Hypothalamus (tissue), 51 donors: ENCODE measurements at places on chromosomes 6 and 20.

DNA sequence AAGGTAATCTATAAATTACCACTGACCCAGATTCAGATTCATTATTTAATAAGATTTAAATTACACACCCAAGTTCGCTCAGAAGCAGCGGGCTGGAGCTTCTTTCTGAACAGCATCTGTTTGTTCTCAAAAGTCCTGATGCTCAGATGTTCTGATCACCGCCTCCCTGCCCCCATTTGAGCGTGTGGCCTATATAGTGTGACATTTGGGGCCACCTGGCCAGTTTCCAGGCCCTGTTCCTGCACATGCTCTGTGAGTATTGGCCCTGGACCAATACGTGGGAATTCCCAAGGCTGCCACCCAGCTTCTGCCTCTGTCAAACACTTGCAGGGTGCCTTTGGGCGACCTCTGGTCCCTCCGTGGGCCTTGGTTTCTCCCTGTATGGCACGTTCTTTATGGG is 228.8 kb downstream of the TFAP2C start:
- DNase-seq: no peak

DNA sequence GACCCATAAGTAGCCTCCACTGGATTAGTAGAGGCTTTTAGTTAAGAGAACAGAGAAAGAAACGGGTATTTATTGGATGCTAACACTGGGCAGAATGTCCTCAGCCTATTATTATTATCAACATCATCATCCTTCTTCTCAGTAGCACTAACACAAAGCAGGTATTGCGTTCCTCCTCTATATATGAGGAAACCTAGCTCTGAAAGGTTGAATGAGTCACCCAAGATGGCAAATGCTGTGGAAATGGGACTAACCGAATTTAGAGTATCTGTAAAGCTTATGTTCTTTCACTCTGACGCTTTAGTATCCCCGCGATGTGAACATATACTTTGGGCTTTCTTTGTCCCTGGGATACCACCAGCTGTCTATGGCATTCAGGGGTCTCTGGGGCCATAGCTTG is 77.0 kb downstream of the ADTRP start:
- DNase-seq: no peak

GRCh38 chr6:157539900-157540752 is 159.1 kb downstream of the ZDHHC14 start:
- no peak for DNase-seq

- no peak for DNase-seq
Observed at GRCh38 chr6:127481628-127482027, 22.4 kb upstream of the KIAA0408 start.

DNA sequence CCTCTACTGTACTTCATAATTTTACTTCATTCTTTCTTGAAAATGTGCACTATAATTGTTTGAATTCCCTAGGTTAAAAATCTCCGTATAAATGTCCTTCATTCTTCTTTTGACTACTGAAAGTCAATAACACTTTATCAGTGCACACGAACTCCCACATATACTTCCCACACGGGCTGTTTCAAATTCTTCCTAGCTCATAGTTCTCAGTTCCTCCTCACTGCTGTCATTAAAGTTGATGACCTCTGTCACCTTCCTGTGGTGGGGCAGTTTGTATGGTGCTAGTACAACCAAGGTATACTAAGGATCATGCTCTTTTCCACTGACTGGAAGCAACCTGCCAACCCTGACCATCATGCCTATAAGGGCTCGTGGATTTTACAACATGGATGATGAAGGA is 40.0 kb upstream of the CD2AP start:
- DNase-seq: no peak

GRCh38 chr20:58695084-58695722 is 2.6 kb downstream of the NPEPL1 start:
- DNase-seq: no peak

GRCh38 chr6:101394936-101395335 is 1.4 kb downstream of the GRIK2 start:
- DNase-seq: no peak

GRCh38 chr6:24779416-24780016 is 4.8 kb downstream of the GMNN start:
- no peak for DNase-seq

DNA sequence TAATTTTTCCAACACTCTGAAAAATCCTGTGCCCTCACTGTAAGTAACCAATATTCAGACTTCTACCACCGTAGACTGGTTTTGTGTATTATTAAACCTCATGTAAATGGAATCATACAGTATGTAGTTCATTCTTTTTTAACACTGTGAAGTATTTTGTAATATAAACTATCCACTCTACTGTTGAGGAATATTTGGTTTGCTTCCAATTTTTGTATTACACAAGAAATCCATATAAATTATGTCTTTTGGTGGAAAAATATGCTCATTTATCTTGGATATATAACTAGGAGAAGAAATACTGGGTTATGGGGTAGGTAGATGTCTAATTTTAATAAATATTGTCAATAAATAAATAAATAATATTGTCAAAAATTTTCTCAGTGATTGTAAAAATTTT is 116.8 kb downstream of the CHD6 start:
- no peak for DNase-seq

GRCh38 chr6:1667012-1667804 is 57.5 kb downstream of the FOXC1 start:
- no peak for DNase-seq

DNA sequence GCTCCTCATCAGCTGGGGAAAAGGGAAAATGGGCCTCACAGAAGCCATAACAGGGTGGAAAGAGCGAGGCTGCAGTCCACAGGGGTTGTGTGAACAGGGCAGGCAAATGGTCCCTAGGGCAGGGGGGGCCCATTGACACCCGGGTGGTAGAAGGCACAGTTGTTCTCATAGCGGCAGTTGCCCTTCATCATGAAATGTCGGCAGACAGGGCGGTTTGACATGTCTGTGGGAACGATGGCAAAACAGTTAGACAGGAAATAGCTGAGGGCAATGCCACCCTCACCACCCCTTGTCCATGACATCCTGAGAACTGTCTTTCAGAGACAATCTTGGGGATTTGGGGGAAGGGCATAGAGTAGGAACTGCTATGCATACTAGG is 15.6 kb downstream of the PPP1R10 start:
- no peak for DNase-seq

GRCh38 chr6:144696610-144697368 is 411.7 kb downstream of the UTRN start:
- DNase-seq: no peak

DNA sequence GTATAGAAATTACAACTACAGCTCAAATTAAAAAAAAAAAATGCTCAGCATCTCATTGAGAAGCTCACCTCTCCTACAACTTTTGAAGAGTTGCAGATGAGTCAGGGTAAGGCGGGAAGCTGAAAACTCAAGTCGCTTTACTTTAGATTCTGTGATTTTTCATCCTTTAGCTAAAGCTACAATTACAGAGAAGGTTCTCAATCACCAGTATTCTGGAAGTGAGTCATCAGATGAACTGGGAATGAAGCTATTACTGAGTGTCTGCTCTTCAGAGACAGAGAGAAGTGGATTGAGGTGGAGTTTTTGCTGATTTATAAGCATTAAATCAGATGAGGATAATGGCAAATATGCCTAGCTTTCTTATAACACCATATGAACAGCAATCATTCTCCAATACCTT is 91.9 kb downstream of the TFAP2A start:
- DNase-seq: no peak

- no peak for DNase-seq
Observed at GRCh38 chr6:87243812-87244211, 78.6 kb upstream of the SMIM8 start.

- DNase-seq: no peak
Observed at GRCh38 chr6:103409475-103409874, 1450.2 kb downstream of the HACE1 start.

DNA sequence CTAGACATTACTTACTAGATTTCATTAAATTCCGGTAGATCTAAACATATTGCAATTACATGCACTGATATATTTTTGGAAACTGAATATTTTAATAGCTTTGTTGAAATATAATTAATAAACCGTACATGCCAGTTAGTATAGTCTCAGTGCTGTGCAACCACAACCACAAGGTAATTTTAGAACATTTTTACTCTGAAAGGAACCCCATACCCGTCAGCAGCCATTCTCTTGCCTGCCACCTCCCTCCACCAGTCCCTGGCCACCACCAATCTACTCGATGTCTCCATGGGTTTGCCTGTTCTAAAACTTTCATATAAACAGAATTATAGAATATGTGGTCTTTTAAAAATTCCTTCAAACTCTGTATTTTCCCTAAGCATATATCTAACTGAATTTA is 293.9 kb downstream of the THBS2 start:
- DNase-seq: no peak

GRCh38 chr20:38833154-38833856 is 27.8 kb downstream of the PPP1R16B start:
- no peak for DNase-seq

GRCh38 chr6:63197741-63198140 is 13.5 kb upstream of the FKBP1C start:
- DNase-seq: no peak

GRCh38 chr20:44720621-44720996 is 5.4 kb downstream of the CCN5 start:
- DNase-seq: peak; percentile 27

- DNase-seq: no peak
Observed at GRCh38 chr6:131572686-131573415, at the start of gene ARG1. Gene ARG1, plus strand, starts transcription at chr6:131573226. Its CDS starts 57 bp downstream, at chr6:131573283.

GRCh38 chr20:53488775-53489272 is 104.8 kb downstream of the ZNF217 start:
- DNase-seq: no peak

- DNase-seq: no peak
Observed at GRCh38 chr6:90406957-90407356, 110.3 kb upstream of the BACH2 start.

- DNase-seq: no peak
Observed at GRCh38 chr6:15672291-15672690, 9.5 kb upstream of the DTNBP1 start.

DNA sequence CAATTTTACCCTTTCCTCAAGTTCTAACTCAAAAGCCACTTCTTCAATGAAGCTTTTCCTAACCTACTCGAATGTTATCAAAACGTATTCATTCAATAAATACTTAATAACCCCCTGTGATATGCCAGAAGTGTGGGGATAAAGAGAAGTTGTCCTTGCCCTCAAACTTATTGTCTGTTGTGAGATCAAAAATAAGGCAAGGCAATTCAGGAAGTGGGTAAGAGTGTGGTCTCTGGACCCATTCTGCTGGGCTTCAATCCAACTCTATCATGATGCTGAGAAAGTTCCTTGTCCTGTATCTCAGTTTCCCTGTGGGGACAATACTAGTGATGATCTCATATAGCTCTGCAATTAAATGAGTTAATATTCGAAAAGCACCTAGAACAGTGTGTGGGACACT is 92.8 kb downstream of the PRDM1 start:
- DNase-seq: no peak

- no peak for DNase-seq
Observed at GRCh38 chr6:31086788-31087440, 25.5 kb downstream of the C6orf15 start.

- DNase-seq: no peak
Observed at GRCh38 chr20:43567477-43567876, 8.7 kb downstream of the SGK2 start.

DNA sequence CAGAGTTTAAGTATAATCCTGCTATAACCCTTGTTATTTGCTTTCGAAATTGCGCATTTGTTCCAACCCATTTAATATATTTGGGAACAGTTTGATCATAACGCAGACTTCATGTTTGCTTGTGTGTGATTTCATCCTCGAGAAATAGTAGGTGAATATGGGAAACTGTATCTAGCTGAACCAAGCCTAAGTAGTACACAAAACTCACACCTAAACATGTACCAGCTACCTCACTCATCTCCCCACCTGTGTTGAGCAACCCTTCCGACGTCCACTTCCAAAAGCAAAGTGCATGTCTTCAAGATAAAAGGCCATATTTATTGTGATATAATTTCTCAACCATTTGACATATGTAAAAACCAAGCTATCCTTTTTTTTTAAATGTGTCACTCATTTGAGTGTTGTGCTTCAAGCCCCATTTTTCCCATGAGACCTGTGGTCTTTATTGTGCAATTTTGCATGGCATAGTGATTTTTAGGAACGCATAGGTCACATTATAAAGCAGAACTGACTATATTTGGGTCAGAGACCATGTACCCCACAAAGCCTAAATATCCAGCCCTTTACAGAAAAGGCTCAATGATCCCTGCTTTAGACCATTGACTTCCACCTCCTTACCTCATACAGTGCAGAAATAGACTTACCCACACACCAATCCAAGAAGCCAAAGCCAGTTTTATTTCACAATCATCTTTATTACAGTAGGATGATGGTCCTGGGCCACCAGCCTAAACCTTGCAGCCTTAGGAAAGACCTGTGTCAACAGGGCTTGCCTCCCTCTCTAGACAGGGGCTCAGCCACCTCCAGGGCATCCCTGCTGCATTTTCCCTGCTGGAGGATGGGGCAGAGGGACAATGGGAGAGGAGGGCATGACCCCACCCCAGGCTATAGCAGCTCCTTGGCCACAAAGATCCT is 7.1 kb downstream of the CCND3 start:
- DNase-seq: no peak

DNA sequence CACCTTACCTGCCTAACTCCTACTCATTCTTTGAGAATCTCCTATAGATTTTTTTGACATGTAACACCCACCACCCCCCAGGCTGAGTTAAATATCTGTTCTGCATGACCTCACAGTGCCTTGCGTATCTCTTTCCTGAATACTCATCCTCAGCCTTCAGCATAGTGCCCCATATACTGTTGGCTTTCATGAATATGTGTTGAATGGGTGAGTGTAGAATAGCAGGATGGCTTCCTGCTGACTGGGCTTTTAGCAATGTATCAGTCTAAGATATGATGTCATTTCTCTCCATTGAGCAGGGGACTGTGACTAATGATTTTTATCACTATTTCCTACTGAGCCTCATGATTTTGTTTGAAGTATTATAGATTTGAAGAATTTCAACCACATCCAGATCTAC is 361.6 kb upstream of the MARCKS start:
- DNase-seq: no peak

DNA sequence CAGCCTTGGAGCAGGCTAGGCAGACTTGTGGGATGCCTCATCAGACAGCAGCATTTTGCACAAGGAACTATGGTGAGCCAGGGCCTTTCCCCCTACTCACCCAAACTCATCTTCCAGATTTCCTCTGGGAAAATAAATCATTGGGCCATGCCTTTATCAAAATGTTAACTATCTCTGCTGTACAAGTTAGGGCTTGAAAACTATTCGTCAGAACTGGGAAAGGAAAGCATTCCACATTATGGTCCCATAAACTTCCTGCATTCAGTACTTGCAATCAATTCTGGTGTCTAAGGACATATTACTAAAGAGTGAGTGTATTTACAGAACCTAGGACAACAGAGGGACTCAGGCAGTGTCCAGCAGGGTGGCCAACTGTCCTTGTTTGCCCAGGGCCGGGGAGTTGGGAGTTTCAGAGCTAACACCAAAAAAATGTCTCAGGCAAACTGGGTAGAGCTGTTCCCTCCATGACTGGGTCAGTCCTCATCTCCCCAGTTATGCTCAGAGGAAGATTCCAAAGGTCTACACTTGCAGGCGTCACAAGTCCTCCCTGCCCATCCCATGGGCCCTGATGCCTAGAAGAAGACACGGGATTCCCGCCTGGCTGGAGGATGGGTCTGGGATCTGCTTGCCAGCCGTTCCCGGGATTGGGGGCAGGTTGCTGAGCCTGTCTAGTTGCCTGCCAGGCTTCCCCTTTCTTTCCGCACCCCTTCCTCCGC is 72.2 kb downstream of the SLC22A3 start:
- DNase-seq: no peak
